ENCODE measurements at places on chromosomes 4 and X.
A peak's percentile ranks its signal among the peaks of the same experiment; 100 is the strongest.

DNA sequence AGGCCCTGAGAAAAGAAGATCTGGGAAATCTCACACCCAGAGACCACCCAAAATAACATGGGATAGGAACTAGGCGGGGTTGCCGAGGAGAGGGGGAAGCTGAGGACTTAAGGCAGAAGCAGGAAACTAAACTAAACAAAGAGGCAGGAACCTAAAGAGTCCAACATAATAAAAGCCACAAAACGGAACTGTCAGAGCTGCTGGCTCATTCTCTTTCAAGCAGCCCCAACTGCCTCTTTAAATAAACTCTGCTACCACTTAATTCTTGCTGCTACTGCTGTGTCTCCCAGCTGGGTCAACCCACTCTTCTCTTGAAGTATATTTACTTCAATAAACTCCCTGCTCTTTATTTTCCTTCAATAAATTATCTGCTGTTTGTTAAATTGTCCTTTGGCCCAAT, 44.5 kb downstream of the MAGEB16 start:
- no peak for DNase-seq

DNA sequence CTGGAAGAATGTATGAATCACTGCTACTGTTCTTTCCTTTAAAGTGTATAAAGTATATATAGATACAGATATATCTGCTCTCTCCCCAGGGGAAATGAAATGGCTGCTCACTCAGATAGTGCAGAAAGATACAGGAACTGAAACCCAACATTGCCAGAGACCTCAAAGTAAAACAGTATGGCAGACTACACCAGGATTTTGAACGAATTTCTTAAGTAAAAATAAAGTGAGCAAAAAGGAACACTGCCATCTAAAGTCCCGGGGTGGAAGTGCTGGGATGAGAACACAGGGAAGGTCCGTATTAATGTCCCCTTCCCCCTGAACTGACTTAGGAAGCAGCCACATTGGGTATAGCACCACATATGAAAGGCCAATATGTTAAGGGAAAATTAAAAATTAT, 93.4 kb downstream of the TMA16 start:
- no peak for DNase-seq

- DNase-seq, result peak; percentile 4
Observed at GRCh38 chr4:78951862-78952472, 12.7 kb upstream of the PAQR3 start.

- DNase-seq, result no peak
Observed at GRCh38 chr4:99875071-99875470, 19.2 kb downstream of the LAMTOR3 start.

GRCh38 chrX:69021141-69021960, 143.9 kb downstream of the PJA1 start:
- DNase-seq, result no peak
